DMS79 treated with DMSO at 0.1 percent for 48 hours (cell line): ENCODE measurements at places on chromosomes 12 and 14.
A peak's percentile ranks its signal among the peaks of the same experiment; 100 is the strongest.

- DNase-seq = no peak
Measured at GRCh38 chr12:49535921-49536525, 2.8 kb upstream of the KCNH3 start.

GRCh38 chr14:50060871-50061663 lies 55.3 kb downstream of the VCPKMT start:
- DNase-seq = no peak

DNA sequence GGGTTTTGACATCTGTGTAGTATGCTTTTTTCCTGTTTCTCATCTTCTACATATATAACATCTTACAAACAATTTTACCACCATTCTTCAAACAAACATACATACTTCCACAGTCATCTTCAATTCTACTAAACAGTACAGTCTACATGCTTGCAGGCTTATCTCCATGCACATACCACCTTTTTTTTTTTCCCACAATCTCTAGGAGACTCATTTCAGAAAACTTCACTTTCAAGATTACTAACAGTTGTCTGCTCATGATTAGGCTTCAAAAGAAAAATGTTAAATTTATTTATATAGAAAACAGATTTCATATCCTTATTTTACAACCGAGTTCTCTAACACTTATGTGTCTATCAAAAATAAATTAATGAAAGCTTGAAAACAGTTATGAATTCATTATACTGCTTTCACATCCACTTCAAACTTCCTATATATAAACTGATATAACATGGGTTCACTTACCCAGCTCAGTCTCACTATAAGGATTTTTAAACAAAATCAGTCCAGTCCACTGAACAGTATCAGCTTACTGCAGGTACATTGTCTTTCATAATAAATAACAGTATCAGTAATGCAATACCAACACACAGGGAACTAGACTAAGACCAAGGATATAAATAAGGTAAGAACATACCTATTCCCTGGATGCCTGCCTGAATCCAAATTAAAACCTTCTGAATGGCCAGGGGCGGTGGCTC lies 42.5 kb downstream of the LRP6 start:
- no peak for DNase-seq

DNA sequence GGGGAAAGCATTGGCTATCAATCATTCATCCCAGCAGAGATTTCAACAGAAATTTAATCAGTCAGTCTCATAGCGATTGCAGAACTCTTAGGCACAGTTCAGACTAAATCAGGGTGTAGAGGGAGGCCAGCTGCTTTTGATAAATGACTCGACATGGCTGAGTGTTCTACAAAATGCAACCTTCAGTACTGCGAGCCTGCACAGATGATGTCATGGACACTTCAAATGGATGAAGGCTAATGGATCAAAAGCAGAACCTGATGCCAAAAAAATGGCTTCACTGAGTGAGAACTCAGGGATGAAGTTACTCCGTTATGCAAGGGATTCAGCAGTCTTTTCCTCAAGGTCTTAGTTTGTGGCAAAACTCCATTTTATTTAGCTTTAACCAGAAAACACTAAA lies 167.3 kb downstream of the DACT1 start:
- peak; percentile 99 for DNase-seq

DNA sequence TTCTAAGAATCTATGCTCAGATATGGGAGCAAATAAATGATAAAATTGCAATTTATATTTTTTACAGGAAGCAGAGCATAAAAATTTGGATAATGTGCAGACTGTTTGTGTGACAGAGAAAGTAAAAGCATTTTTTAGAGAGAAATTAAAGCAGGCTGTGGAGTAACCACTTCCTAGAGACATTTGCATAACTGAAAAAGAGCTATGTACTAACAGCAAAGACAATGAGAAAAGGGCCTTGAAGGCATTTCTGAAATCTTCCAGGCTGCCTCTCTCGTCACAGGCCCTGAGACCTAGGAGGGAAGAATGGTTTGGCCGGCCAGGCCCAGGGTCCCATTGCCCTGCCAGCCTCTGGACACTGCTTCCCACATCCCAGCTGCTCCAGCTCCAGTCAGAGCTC lies 247.2 kb downstream of the ALX1 start:
- DNase-seq = no peak

- DNase-seq = no peak
Measured at GRCh38 chr12:124704619-124705018, 137.2 kb upstream of the NCOR2 start.

GRCh38 chr12:124335426-124336183 lies 40.7 kb downstream of the RFLNA start:
- no peak for DNase-seq

- DNase-seq = no peak
Measured at GRCh38 chr12:46354111-46354801, 18.3 kb downstream of the SLC38A2 start.

DNA sequence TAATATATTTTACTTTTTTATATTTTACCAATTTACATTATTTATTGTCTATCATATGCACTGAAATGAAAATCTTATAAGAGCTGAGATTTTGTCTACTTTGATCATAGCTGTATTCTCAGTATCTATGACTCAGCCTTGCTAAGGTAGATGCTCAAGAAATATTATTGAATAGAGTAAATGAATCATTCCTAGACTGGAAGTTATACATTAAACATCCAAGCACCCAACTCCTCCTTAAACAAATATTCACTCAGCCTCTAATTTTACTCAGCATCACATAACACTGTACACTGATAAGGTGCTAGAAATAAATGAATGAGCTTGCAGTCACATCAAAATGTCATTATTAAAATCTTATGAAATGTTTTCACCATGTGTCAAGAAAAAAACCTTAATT lies 1424.9 kb downstream of the LRFN5 start:
- no peak for DNase-seq

- DNase-seq = no peak
Measured at GRCh38 chr12:65162609-65163008, 6.8 kb upstream of the LEMD3 start.

- DNase-seq = no peak
Measured at GRCh38 chr14:64185184-64185583, 109.0 kb downstream of the ESR2 start.

DNA sequence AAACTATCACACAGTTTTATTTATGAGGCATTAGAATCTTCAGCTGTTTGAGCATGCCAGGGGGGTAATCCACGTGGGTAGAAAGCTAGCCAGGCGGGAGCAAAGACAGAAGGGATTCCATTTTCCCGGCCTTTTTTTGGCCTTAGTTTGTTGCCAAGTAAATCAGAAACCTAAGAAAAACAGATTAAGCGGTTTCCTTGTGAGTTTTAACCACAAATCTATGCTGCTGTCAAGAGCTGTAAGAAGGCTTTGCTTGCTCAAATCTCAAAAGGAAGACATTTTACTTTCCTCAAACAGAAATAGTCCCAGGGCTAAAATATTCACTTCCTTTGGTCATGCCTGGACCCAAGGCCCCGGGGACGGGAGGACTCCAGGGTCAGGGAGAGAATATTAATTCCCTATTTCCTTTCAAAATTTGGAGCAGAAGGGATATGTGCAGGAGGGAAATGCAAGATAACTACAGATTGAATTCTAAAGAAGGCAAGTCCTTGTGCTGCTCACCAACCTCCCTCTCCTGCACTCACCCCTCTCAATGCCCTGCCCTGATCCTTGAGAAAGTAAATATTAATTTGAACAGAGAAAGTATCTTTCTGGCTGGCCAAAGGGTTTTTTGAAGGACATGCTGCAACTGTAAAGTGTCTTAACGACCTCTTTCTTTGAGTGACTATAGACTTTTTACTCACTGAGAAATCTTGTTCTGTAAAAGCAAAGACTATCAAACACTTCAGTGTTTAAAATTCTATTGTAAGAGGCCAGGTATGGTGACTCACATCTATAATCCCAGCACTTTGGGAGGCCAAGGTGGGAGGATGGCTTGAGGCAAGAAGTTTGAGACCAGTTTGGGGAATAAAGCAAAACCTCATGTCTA lies 75.7 kb downstream of the HSD17B6 start:
- no peak for DNase-seq

GRCh38 chr12:52054231-52054832 lies 3.1 kb downstream of the NR4A1 start:
- DNase-seq = no peak

GRCh38 chr14:51121096-51121495 lies 26.2 kb upstream of the TRIM9 start:
- no peak for DNase-seq

DNA sequence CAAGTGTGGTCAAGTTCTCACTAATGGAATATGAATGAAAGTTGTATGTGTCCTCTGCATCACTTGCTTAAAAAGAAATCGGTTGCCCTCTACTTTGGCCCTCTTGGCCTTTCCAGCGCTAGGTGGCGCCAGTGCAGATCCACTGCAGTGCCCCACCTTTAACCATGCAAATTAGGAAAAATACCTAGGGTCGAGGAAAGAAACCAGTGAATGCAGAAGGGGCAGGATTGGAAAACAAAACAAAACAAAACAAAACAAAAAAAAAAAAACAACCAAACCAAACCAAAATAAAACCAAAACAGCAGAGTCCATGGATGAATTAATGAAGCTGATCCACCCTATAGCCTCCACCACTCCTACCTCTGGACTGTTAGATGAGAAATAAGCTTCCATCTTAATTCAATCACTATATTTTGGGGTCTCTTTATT lies 12.9 kb upstream of the NEMF start:
- DNase-seq = peak; percentile 81

DNA sequence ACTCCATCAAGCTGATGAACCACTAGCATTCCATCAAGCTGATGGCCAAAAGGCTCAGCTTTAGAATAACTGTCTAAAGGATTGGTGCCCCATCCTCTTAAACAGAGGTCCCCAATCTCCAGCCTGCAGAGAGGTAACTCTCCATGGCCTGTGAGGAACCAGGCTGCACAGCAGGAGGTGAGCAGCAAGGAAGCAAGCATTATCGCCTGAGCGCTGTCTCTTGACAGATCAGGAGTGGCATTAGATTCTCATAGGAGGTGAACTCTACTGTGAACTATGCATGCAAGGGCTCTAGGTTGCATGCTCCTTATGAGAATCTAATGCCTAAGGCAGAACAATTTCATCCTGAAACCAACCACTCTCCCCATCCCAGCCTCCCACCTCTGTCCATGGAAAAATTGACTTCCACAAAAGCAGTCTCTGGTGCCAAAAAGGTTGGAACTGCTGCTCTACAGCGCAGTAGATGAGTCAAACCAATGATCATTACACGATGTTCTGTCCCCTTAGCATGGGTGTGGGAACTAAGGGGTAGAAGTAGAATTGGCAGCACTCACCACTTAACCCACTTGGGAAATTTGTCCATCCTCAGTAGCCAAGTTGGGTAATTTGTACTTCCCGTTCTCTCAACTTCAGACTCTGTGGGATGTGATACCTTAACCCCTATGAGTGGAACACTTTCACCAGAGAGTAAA lies 66.9 kb downstream of the ANKS1B start:
- DNase-seq = no peak

DNA sequence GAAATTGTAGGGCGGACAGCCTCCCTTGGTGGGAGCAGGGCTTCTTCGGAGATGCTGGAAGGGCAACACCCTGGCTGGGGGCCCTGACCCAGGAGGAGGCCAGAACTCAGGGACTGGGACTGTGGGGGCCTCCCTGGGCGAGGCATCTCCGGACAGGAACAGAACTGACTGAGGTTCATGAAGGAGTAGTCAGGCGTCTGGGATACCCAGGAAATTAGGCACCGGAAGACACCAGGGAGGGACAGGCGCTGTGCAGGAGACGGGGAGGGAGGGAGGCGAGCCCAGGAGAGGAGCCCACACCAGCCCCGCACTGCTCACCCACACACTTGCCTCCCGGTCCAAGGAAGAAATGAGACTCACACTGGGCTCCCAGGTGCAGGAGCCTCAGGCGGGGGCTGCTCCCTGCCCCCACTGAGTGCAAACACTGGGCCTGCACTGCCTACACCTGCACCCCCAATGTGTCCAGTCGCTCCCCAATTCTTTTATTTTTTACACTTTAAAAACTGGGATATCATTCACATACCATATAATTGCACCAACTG lies 262.6 kb upstream of the SFSWAP start:
- DNase-seq = no peak

DNA sequence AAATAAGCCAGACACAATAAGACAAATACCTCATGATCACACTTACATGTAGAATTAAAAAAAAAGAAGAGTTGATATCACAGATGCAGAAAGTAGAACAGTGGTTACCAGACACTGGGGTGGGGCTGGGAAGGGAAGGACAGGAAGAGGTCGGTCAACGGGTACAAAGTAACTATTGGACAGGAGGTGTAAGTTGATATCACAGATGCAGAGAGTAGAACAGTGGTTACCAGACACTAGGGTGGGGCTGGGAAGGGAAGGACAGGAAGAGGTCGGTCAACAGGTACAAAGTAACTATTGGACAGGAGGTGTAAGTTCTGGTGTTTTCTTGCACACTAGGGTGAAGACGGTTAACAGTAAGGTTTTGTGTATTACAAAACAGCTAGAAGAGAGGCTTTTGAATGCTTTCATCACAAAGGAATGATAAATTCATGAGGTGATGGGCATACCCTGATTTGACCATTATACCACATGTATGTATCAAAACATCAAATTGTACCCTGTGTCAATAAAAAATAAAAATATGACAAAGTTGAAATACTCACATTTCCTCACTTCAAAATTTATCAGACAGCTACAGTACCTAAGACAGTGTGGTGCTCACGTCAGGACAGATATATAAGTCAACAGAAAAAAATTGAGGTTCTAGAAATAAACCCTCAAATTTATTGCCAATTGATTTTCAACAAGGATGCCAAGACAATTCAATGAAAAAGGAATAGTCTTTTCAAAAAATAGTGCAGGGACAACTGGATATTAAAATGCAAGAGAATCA lies 32.8 kb downstream of the GALC start:
- DNase-seq = no peak

DNA sequence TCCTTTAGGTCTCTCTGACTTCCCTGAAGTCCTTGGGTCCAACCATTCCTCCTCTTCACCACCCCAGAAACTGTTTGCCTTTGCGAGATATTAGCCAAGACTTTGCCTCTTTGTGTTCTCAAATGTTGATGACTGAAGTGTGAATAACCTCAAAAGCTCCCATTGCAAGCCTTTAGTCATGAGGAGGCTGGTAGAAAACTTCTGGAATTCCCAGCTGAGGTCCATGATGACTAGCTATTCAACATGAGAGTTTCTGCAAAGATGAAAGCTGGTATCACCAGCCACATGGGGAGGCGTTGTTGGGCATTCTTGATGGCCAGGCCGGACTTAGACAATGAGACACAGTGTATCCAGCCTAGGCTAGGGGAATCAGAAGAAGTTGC lies 111.7 kb downstream of the TBX5 start:
- DNase-seq = no peak

- DNase-seq = no peak
Measured at GRCh38 chr14:30283822-30284446, 275.0 kb upstream of the G2E3 start.

GRCh38 chr14:79699206-79699605 lies 512.1 kb downstream of the DIO2 start:
- no peak for DNase-seq

GRCh38 chr14:51444353-51445000 lies 204.4 kb downstream of the TMX1 start:
- no peak for DNase-seq

GRCh38 chr14:34099635-34100034 lies 148.8 kb upstream of the EGLN3 start:
- DNase-seq = no peak

DNA sequence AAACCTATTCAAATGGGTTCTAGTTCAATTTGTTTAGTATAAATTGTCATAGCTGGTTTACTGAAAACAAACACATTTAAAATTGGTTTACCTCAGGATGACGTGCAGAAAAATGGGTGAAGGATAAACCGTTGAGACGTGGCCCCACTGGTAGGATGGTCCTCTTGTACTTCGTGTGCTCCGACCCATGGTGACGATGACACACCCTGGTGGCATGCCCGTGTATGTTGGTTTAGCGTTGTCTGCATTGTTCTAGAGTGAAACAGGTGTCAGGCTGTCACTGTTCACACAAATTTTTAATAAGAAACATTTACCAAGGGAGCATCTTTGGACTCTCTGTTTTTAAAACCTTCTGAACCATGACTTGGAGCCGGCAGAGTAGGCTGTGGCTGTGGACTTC lies 8.3 kb downstream of the CALM1 start:
- peak; percentile 69 for DNase-seq
